ENCODE measurements at places on chromosomes 5 and 9. TPM values are rescaled to one million over a fixed set of nuclear protein-coding genes. Genes with fewer than 3 reads are reported as not detected.

Gene DIPK1B
- 0.44 TPM for total RNA-seq

Gene DDX4
- total RNA-seq: not detected

Gene RELL2
- 6.7 TPM for total RNA-seq

Gene FOXI1
- not detected for total RNA-seq

Gene TGFBI
- total RNA-seq: 1,608 TPM

Gene NR4A3
- 0.43 TPM for total RNA-seq

Gene PRR16
- 13.2 TPM for total RNA-seq

Gene RPS14
- 1,537 TPM for total RNA-seq

Gene STARD4
- 348 TPM for total RNA-seq

Gene WNT8A
- not detected for total RNA-seq

Gene KCNMB1
- not detected for total RNA-seq

Gene FAM151B
- 9.2 TPM for total RNA-seq

Gene DBH
- total RNA-seq: not detected
